ENCODE measurements at places on chromosomes 3 and 15. TPM values are rescaled to one million over a fixed set of nuclear protein-coding genes. Genes with fewer than 3 reads are reported as not detected.

- DNase-seq, result no peak
These were observed 25.0 kb downstream of the SEC61A1 start for GRCh38 chr3:128077202-128077624.

DNA sequence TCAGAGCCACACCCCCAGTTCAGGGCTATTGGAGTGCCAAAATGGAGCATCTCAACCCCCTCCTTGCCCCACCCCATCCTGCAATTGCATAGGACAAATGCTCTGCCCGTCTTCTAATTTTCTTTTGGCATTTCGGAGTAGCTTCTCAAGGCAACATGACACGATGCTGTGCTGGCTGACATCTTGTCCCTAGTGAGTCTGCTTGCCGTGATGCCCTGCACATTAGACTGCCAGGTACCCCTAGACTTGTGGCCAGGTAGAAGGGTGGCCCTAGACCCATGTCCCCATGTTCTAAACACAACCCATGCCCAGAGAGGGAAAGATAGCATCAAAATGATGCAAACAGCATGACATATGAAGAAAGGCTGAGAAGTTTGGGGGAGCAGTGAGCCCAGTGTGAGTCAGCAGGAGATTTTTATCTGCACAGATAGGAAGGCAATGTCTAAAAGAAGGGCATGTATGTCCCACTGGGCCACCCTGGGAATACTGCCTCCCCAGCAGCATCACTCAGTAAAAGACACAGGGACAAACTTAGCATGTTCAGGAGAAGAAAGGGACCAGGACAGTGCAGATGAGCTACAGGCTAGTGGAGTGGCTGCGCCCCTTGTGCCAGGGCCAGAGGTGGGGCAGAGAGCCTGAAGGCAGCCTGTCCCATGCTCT lies 36.8 kb downstream of the CA12 start:
- no peak for DNase-seq

GRCh38 chr3:161647936-161648470 lies 151.4 kb downstream of the OTOL1 start:
- DNase-seq, result no peak

- DNase-seq, result no peak
These were observed 143.1 kb downstream of the LSAMP start for GRCh38 chr3:116302087-116302747.

GRCh38 chr3:154794814-154795445 lies 285.2 kb upstream of the MME start:
- DNase-seq, result peak; percentile 11

- DNase-seq, result no peak
These were observed 226.6 kb downstream of the DPH6 start for GRCh38 chr15:35319354-35319753.

Gene TERC
- 206 TPM for total RNA-seq

GRCh38 chr3:134338516-134339261 lies 35.6 kb downstream of the AMOTL2 start:
- no peak for DNase-seq

DNA sequence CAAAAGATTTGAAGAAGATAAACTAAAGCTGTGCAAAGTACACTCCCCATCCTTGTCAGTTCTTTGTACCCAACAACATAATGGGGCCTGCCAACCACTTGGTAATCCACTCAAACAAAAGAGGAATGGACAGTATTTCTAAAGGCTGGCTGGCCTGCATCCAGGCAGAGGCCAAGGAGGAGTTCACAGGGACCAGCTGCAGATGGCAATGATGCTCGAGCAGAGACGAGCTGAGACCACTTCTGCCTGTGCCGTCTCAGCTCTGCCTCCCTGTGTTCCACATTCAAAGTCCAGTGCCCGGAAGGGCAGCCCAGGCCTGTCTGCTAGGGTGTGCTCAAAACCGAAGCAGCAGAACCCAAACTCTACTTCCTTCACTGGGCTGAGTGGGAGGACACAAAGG lies 14.3 kb downstream of the CXCR6 start:
- DNase-seq, result no peak

DNA sequence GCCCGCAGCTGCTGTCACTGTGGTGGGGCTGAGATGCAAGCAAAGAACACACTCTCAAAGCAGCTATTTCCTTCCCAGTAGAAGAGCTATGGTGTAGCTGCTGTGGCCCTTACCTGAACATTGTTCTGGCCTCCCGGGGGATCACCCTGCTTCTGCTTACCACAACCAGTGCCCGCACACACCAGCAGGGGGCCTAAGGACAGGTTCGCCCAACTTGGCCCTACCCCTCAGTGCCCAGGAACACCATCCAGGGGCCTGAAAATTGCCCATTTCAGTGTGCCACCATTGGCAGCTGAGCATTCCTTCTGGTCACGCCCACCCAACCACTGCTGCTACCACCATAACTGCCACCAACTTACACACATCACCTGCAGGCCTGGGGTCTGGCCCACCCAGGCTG lies 113.0 kb downstream of the TP63 start:
- DNase-seq, result peak; percentile 36

DNA sequence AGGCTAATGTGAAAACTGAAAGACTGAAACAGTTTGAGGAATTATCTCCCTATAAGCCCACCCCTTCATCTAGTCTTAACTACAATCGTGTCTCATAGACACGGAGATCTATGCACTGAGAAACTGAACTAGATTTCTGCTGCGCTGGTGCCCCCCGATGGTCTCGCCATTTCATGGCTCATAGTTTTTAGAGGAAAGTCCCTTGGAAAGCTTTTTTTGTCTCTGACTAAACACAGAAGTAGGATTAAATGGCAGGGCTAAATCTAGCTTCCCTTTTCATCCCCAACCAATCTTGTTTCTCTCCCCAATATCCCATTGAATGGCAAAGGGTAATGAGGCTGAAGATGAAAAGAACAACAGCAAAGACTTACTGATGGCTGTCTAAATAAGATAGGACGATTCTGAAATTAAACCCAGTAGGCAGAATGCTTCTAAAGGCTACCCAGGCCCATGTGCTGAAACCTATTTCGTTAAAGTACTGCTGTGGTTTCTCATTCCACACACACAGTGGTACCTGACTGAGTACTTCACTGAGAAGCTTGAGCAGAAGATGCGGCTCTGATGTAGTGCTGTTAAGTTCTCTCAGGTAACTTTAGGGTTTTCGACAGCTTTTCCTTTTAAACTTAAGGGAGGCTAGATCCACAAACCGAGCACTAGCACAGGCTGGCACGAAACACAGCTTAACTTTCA lies 142.7 kb downstream of the GADL1 start:
- DNase-seq, result peak; percentile 77

- DNase-seq, result no peak
These were observed 41.0 kb upstream of the LIMD1 start for GRCh38 chr3:45553469-45553974.

DNA sequence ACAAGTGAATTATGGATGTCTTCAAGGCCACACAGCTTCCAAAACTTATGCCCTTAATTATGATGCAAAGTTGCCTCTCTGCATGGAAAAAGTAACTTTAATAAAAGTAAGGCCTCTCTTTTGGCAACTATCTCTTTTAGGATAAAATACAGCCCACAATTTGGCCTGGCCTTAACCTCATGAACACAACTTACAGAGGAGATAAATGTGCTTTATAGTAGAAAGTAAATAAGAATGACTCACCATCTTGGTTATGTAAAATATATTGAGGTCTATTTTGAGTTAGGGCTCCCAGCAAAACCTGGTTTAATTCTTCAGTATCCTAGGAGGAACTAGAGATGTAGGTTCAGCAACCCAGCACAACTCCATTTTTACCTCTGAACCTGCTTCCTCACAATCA lies 164.0 kb downstream of the ROBO2 start:
- DNase-seq, result no peak

Gene SLC38A3
- 3.0 TPM for total RNA-seq

DNA sequence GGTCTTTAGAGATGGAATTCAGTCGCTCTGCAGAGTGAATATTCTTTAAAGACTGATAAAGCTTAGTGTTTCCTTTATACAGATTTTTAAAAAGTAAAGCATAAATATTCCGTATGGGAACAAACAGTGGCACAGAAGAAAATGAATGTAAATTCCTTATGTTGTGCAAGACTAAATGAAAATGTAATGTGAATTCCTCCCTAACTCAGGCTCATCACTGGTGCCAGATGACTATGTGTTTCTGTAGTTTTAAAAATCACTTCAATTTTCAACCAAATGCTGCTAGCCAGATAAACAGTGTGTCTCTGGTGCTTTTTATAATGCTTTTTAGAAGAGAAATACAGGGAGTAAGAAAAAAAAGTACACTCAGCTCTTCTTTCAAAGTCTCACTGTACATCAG lies 154.8 kb upstream of the SNTN start:
- no peak for DNase-seq

All from GM23338 (cell line).